ENCODE measurements at places on chromosomes 1 and 21. TPM values are rescaled to one million over a fixed set of nuclear protein-coding genes. Genes with fewer than 3 reads are reported as not detected.

DNA sequence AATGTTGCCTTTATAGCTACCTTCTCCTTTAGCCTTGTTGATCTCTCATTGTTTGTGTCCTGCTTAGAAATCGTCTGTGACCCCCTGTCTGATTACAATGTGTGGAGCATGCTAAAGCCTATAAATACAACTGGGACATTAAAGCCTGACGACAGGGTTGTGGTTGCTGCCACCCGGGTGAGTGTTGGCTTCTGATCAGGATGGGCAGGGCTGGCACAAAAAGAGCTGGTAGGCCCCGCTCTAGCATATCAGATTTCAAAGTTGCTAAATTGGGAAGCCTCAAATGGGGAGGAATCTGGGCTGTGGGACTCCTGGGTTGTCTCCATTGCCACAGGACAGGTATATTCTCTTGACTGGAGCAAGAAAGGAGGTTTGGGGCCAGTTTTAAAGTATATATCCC, 8.4 kb downstream of the NCSTN start:
- no peak overlapping the region for H3K27ac ChIP-seq
- H3K4me1 ChIP-seq = no peaks in the 10 kb centered on the region
- DNase-seq = no peak
- peaks cover 73% of the 10 kb centered on the region for H3K36me3 ChIP-seq
- H3K4me3 ChIP-seq = no peak overlapping the region

DNA sequence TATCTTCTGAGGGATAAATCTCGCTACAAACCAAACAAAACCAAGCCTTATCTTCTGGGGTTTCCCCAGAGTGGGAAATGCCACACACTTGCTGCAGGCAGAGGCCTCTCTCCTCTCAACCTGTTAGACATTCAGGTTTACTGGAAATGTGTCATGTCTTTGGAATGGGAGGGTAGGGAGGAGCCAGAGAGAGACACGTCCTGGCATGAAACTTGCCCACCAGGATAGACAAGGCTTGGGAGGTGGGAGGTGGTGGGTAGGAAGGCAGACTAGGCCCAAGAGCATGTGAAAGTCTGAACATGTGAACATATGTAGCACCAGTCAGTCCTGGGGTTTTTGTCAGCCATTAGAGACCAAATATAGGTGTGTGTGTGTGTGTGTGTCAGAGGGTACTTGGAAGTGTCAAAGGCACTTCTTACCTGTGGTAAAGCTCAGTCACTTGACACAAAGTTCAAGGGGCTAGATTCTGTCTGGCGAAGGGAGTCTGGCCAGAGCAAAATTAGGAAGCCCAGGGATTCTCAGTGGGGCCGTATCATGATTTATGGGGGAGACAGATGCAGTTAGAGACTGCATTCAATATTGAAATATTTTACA, 32.4 kb upstream of the PIGC start:
- no peak overlapping the region for H3K4me3 ChIP-seq
- peaks cover 1% of the 10 kb centered on the region for H3K27me3 ChIP-seq
- peak; percentile 30 for DNase-seq
- H3K4me1 ChIP-seq = no peaks in the 10 kb centered on the region
- no peak overlapping the region for H3K27ac ChIP-seq

DNA sequence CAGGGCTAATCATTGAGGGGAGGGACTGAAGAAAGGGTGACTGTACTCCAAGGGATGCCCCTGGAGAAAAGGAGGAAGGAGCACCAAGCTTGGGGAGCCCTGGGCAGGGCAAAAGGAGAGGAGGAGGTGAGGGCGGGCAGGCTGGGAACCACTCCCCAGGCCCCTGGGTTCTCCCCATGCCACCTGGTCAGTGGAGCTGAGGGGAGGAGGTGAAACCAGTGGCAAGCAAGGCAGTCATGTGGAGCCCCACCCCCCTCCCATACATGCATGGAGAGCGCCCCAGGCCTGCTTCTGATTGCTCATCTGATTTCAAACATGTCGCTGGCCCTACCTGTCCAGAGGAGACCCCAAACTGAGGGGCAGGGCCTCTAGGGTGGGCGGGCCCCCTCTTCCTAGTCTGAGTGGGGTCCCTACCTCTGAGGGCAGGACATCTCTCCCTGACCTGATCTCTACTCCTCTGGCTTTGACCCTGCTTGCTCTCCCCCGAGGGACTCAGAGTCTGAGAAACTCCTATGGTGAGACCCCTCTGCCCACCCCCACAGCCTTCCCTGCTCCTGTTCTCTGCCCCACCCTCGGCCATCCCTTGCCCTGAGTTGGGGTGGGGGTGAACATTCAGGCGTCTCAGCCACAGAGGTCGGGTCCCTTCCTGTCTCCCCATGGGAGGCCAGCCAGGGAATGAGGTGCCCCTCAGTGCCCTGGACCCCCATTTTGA, 18.6 kb downstream of the INSRR start:
- no peak for DNase-seq
- H3K4me3 ChIP-seq = no peak overlapping the region
- no peaks in the 10 kb centered on the region for H3K36me3 ChIP-seq
- peaks cover 56% of the 10 kb centered on the region for H3K27me3 ChIP-seq
- no peak overlapping the region for H3K27ac ChIP-seq
- H3K4me1 ChIP-seq = no peaks in the 10 kb centered on the region

DNA sequence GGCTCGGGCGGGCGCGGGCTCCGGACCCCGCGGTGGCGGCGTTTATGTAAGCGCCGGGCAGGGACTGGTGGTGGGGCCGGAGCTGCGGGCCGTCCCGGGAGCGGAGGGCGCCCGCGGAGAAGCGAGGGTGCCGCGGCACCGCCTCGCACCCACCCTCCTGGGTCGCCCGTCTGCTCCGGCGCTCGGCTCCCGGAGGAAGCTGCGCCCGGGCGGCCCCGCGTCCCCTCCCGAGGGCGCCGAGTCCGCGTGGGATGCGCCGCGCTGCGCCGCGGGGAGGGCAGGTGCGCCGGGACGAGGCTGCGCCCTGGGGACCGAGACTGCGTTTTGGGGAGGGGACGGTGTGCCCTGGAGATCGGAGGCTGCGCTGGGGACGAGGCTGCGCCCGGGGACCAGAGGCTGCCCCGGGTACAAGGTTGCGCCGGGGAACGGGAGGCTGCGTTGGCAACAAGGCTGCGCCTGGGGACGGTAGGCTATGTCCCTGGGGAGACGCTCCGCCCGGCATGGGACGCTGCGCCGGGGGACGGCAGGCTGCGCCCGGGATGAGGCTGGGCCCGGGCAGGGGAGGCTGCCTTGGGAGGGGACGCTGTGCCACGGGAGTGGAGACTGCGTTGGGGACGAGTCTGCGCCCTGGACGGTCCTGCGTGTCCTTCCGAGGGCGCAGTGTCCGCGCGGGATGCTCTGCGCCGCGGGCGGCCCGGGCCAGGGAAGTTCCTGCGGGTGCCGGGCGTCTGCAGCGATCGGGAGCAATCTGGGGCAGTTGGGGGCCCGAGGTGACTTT, 627 bp downstream of the ADARB1 start:
- H3K27ac ChIP-seq = peak overlapping the region; percentile 16
- no peaks in the 10 kb centered on the region for H3K27me3 ChIP-seq
- H3K4me3 ChIP-seq = peak overlapping the region; percentile 73
- peaks cover 5% of the 10 kb centered on the region for H3K4me1 ChIP-seq
- no peaks in the 10 kb centered on the region for H3K36me3 ChIP-seq
- peak; percentile 34 for DNase-seq

DNA sequence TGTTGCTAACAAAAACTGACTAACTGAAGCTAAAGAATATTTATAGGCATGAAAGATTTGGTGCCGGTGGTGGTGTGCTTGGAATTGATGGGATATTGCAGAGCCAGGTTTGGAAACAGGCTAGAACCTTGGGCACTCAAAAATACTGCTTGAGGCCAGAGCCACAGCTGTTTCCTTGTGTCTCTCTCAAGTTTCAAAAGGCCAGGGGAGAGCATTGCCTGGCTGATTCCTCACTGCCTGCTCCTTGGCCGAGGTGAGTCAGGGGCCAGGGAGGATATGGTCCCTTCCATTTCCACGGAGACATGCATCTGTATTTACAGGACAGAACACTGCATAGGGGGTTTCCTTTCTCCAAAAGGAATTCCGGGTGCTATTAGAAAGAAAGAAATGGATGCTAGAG, 36.1 kb upstream of the IVNS1ABP start:
- DNase-seq = no peak
- H3K4me1 ChIP-seq = no peaks in the 10 kb centered on the region
- no peak overlapping the region for H3K4me3 ChIP-seq

GRCh38 chr1:1181938-1182410, 8.3 kb downstream of the TTLL10 start:
- peaks cover 4% of the 10 kb centered on the region for H3K27me3 ChIP-seq
- DNase-seq = no peak
- no peak overlapping the region for H3K4me3 ChIP-seq
- no peak overlapping the region for H3K27ac ChIP-seq
- no peaks in the 10 kb centered on the region for H3K36me3 ChIP-seq

DNA sequence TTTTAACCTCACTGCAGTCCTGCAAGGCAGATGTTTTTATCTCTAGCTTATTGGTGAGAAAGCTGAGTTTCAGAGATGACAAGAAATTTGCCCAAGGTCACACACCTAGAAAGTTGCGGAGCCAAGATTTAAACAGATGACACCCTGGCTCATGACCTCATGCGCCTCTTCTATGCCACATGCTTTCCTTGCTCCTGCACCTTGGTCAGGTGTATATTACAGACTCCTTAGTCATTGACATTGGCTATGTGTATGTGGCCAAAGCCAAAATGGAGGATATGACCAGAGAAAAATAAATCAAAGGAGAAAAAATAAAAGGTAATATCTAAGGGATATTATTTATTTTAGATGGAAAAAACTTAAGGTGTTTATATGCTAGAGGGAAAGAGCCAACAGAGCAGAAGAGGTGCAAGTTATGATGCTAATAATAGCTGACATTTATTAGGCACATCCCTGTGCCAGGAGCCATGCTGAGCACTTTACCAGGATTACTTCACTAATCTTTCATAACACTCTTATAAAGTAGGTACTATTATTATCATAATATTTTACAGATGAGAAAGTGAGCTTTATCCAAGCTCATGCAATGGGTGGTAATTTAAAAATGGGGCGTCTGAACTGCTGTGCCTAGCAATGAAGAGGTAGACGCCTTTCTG, 13.8 kb upstream of the MYOC start:
- H3K27me3 ChIP-seq = no peaks in the 10 kb centered on the region
- no peaks in the 10 kb centered on the region for H3K4me1 ChIP-seq
- no peaks in the 10 kb centered on the region for H3K36me3 ChIP-seq
- no peak for DNase-seq
- H3K4me3 ChIP-seq = no peak overlapping the region

DNA sequence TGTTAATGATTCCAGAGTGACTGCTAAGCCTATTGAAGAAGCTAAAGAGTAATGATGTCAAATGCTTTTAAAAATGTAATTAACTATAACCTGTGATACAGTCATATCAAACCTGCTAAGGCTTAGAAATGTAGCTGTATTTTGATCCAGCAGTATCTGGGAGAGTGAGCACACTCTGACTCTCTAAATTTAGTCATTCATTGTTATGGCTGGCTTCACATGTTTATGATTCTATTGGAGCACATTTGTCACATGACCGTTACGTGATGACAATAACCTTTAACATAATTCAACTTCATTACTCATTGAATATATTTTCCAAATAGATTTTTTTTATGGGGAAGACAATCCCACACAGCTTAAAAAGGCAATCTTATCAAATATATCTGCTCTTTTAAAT, 587.1 kb downstream of the LMO4 start:
- H3K4me1 ChIP-seq = no peaks in the 10 kb centered on the region
- H3K4me3 ChIP-seq = no peak overlapping the region
- H3K27ac ChIP-seq = no peak overlapping the region
- no peak for DNase-seq
- no peaks in the 10 kb centered on the region for H3K36me3 ChIP-seq
- no peaks in the 10 kb centered on the region for H3K27me3 ChIP-seq

DNA sequence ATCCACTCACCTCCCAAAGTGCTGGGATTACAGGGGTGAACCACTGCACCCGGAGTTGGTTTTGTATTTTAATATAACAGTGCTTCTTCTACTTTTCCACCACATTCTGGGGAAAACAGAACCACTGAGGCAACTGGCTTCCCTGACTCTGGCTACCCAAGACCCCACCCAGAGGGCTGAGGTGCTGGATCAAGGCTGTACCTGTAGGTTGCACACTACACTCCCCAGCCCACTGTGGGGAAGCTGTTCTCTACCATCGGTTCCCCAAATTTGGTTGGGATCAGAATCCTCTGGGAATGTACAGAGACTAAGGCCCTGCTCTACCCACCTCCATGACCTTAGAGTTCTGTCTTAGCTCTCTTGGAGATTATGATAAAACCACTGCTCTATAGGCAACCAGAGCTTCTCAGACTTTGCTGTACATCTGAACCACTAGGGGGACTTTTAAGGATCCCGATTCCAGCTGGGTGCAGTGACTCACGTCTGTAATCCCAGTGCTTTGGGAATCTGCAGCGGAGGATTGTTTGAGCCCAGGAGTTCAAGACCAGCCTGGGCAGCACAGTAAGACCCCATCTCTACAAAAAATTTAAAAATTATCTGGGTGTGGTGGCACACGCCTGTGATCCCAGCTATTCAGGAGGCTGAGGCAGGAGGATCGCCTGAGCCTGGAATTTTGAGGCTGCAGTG, 51.6 kb downstream of the GNG4 start:
- no peak overlapping the region for H3K4me3 ChIP-seq
- no peaks in the 10 kb centered on the region for H3K36me3 ChIP-seq
- H3K4me1 ChIP-seq = no peaks in the 10 kb centered on the region
- DNase-seq = peak; percentile 12
- no peaks in the 10 kb centered on the region for H3K27me3 ChIP-seq

- peaks cover 4% of the 10 kb centered on the region for H3K4me1 ChIP-seq
- H3K36me3 ChIP-seq = no peaks in the 10 kb centered on the region
- no peak overlapping the region for H3K4me3 ChIP-seq
- H3K27ac ChIP-seq = no peak overlapping the region
Measured at GRCh38 chr1:232921381-232921780, 29.0 kb upstream of the NTPCR start.

DNA sequence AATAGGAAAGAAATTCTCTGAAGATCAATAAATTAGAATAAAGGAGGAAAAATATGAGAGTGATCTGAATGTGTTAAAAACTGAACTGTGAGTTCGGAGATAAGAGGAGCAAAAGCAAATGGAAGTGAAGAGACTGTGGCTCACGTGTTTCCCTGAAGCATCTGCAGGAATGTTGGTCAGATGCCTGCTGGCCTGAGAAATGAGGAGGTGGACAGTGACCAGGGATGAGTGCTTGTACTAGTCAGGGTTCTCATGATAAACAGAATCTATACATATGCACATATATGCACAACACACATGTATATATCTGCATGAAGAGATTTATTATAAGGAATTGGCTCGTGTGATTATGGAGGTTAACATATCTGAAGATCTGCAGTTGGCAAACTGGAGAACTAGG, 103.4 kb upstream of the TIAM1 start:
- peak; percentile 63 for DNase-seq
- H3K36me3 ChIP-seq = no peaks in the 10 kb centered on the region
- no peak overlapping the region for H3K27ac ChIP-seq
- H3K4me3 ChIP-seq = no peak overlapping the region
- H3K27me3 ChIP-seq = no peaks in the 10 kb centered on the region

RNF186 gene
- total RNA-seq = not detected

BCL2L15 gene
- total RNA-seq = 0.14 TPM

KRTAP21-2 gene
- total RNA-seq = not detected

CAMK2N1 gene
- total RNA-seq = 17.5 TPM

PIGR gene
- not detected for total RNA-seq

DNM3 gene
- total RNA-seq = 6.5 TPM

CHD1L gene
- 39.8 TPM for total RNA-seq

All from astrocyte (in vitro differentiated cells and primary cell).